ENCODE measurements at places on chromosomes 4 and X. TPM values are rescaled to one million over a fixed set of nuclear protein-coding genes. Genes with fewer than 3 reads are reported as not detected.

The MAD2L1 gene
- 4.0 TPM for polyA plus RNA-seq

DNA sequence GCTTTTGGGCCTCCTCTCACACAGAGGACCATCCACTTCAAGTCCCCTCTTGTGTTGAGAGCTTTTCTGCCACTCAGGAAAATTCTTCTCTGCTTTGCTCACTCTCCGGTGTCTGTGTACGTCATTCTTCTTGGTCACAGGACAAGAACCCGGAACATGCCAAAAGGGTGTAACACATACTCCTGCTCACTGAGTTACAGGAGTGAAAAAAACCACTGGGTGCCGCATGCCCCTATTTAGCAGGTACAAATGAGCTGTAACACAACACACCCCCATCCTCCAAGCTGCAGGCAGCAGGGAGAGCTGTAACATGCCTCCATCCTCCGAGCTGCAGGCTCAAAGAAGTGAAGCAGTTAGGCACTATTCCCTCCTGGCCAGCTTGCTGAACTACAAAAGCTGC lies 13.0 kb upstream of the CXCL2 start:
- DNase-seq = no peak

GRCh38 chrX:21907260-21907659 lies 33.2 kb upstream of the SMS start:
- no peak for DNase-seq

DNA sequence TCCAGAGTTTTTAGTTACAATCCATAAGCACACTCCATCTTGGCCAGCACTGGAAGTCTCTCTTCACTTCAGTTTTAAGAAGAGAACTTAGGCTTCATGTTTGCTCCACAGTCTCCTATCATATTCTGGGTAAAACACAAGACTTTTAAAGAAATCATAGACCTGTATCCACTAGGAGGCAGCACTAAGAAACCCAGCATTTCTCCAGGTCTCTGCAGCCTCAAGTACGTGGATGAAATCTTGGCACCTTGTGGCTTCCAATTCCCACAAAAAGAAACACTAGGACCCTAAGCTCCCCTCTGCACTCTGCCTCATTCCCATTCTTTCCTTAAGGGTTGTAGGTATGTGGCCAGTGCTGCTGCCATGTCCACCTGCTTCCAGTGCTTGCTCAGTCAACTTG lies 367.3 kb upstream of the CASK start:
- DNase-seq = no peak

GRCh38 chr4:13007802-13008470 lies 476.2 kb downstream of the RAB28 start:
- no peak for DNase-seq

GRCh38 chr4:119106036-119107000 lies 29.3 kb upstream of the MYOZ2 start:
- DNase-seq = no peak

GRCh38 chr4:120163895-120164294 lies 97.2 kb upstream of the MAD2L1 start:
- no peak for DNase-seq

The SLC10A4 gene
- polyA plus RNA-seq = 1.2 TPM

The EDA gene
- 3.8 TPM for polyA plus RNA-seq

- no peak for DNase-seq
These were observed 93.2 kb upstream of the DIAPH2 start for GRCh38 chrX:96591421-96591820.

- no peak for DNase-seq
These were observed 38.1 kb downstream of the SEPTIN11 start for GRCh38 chr4:76987685-76988084.

The SCML1 gene
- polyA plus RNA-seq = 9.0 TPM

DNA sequence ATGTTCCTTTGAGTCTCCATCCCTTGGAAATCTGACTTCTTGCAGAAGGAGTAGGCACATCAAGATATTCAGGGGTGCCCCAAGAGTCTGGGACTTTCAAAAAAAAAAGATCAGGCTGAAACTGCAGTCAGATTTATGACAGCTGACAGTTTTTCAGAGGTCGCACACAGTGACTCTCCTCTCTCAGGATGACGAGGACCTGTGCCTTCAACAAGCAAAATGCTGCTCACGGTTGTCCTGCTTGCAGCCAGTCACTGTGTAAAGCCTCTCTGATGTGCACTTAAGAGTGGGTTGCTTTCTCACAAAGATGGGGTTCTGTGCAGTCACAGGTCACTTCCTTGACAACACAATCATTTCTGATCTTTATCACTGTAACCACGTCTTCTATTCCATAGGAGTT lies 178.2 kb downstream of the PTTG2 start:
- DNase-seq = no peak

The PDCL2 gene
- not detected for polyA plus RNA-seq

DNA sequence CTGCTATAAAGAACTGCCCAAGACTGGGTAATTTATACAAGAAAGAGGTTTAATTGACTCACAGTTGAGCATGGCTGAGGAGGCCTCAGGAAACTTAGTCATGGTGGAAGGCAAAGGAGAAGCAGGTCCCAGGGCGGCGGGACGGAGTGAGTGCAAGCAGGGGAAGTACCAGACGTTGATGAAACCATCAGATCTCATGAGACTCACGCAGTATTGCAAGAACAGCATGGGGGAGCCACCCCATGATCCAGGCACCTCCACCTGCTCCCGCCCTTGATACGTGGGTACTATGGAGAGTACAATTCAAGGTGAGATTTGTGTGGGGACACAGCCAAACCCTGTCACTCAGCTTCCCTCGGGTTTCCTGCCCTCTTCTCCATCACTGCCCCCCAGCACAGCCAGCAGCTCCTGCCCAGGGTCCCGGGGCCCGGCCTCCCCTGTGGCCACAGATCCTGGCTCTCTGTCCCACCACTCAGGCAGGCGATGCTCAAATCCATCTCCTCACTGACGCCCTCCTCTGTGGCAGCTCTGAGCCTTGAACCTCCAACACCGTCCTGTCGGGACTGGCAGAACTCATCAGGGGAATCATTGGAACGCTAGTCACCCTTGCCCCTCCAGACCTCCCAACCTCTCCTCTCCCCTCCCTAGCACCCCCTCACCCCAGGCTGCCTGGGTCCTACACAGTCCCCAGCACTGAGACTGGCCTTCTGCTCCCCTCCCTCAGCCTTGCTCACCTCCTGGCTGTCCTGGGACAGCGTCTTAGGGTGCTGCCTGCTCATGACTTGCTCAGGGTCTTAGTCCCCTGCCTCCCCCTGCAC lies 37.6 kb downstream of the FGFRL1 start:
- no peak for DNase-seq

GRCh38 chr4:185874516-185875230 lies 62.7 kb upstream of the SORBS2 start:
- no peak for DNase-seq

GRCh38 chr4:66750273-66750672 lies 795.0 kb downstream of the CENPC start:
- no peak for DNase-seq

- DNase-seq = no peak
These were observed 28.8 kb downstream of the FGF2 start for GRCh38 chr4:122855353-122855890.

The ARX gene
- not detected for polyA plus RNA-seq

The AKAP4 gene
- not detected for polyA plus RNA-seq

The ETDB gene
- not detected for polyA plus RNA-seq

DNA sequence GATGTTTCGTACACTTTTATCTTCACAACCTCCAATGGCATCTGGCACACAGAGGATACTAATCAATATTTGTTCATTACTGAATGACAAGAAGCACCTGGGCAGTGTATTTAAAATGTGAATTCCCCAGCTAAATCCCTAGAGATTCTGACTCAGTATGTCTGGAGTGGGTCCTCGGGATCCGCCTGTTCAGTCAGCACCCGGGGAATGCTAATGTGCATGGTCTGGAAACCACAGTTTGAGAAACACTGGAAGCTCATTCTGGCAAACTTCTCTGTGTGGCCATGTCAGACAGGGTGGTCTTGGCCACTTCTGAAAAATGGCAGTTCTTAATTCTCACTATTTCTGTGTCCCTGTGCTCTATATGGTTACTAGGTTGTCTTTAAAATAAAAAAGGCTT lies 138.8 kb upstream of the VCX start:
- DNase-seq = no peak

- DNase-seq = no peak
These were observed 474.7 kb downstream of the NKX6-1 start for GRCh38 chr4:84024405-84024804.

The NLRP2B gene
- not detected for polyA plus RNA-seq

The JCHAIN gene
- polyA plus RNA-seq = 6.9 TPM

DNA sequence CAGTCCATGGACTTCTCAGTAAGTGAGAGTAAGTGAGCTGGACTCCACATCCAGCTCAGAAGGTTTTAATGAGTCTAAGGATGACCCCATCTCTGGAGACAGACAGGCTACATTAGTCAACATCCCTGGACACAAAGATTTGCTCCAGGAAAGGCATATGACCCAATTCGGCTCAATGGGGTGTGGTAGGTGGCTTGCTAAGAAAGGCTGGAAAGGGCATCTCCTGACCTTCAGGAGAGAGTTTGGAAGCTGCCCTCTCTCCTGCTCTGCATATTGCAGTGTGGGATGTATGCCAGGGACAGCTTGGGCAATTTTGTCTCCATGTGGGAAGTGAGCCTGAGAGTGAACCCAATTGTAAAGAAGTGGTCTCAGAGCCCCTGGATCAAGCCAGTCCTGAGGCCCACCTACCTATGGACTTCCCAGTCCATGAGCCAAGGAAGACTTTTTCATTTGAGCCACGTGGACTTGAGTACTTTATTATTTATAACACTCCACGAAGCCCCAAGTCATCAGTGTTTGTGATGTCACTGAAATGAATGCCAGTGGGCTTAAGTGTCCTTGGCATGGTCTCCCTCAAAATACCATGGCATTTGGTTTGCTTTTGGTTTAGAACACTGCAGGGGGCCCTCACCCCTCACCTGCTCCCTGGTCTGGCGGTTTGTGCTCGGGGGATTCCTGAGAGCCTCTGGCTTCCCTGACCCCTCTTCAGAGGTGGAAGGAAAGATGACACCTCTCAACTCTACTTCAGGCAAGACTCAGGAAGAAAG lies 10.4 kb upstream of the ABLIM2 start:
- DNase-seq = no peak

DNA sequence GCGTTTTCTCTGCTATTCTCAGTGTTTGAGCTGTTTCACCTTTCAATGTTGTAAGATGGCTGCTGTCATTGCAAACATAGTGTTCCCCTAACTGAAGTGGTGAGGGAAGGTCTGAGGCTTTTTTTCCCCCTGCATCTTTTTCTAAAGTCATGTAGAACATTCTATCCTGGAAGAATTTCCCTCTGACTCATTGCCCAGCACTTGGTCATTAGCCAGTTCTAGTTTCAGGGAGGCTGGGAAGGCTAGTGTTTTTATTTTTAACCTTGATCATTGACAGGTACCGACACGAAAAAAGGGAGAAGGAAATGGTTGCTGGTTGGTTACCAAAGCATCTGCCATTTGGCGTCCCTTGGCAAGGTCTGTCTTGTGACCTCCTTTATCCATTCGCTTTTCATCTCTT lies 6.6 kb downstream of the LANCL3 start:
- DNase-seq = no peak

The FGD1 gene
- polyA plus RNA-seq = 6.4 TPM

The EVC gene
- 18.7 TPM for polyA plus RNA-seq

DNA sequence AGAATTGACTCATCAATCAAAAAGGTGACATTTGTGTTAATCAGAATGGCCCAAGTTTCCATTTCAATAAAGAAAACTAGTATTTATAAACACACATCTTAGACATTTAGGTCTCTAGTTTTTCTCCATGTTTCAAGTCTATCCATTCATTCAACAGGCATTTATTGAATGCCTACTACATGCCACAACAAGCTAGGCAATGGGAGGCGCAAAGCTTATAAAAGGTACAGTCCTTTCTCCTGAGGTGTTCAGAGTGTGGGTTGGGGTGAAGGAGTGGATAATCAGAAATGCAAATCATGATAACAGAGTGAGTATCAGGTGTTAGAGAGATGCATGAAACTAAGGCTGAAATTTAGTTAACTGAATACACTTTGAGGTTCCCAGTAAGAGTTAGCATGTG lies 78.0 kb downstream of the HCCS start:
- no peak for DNase-seq

The IL3RA gene
- 16.7 TPM for polyA plus RNA-seq

Measured in urinary bladder (tissue), 4 donors.